H4 (cell line): ENCODE measurements at places on chromosomes 5 and 9. TPM values are rescaled to one million over a fixed set of nuclear protein-coding genes. Genes with fewer than 3 reads are reported as not detected.

Gene WNT8A
- total RNA-seq: not detected in 2 replicates

Gene STKLD1
- 0.62 and 1.0 TPM in 2 replicates for total RNA-seq

Gene GOLGA1
- 7.9 and 8.0 TPM in 2 replicates for total RNA-seq

Gene SPINK7
- total RNA-seq: not detected in 2 replicates

Gene FOXI1
- total RNA-seq: not detected in 2 replicates

Gene PLPP1
- 77.8 and 89.4 TPM in 2 replicates for total RNA-seq

Gene PPP2R2B
- total RNA-seq: 0.62 and 2.1 TPM in 2 replicates

Gene ADRA1B
- not detected in 2 replicates for total RNA-seq

Gene FGF1
- total RNA-seq: 3.1 and 3.2 TPM in 2 replicates

Gene DNAJA1
- 158 and 253 TPM in 2 replicates for total RNA-seq

Gene PLPP7
- total RNA-seq: 0.19 TPM in 1 of 2 replicates, not detected in the other

- DNase-seq: no peak
These were observed 649 bp downstream of the AP3B1 start for GRCh38 chr5:78293851-78294247.

GRCh38 chr9:37025071-37025822 lies 8.8 kb downstream of the PAX5 start:
- DNase-seq: no peak

DNA sequence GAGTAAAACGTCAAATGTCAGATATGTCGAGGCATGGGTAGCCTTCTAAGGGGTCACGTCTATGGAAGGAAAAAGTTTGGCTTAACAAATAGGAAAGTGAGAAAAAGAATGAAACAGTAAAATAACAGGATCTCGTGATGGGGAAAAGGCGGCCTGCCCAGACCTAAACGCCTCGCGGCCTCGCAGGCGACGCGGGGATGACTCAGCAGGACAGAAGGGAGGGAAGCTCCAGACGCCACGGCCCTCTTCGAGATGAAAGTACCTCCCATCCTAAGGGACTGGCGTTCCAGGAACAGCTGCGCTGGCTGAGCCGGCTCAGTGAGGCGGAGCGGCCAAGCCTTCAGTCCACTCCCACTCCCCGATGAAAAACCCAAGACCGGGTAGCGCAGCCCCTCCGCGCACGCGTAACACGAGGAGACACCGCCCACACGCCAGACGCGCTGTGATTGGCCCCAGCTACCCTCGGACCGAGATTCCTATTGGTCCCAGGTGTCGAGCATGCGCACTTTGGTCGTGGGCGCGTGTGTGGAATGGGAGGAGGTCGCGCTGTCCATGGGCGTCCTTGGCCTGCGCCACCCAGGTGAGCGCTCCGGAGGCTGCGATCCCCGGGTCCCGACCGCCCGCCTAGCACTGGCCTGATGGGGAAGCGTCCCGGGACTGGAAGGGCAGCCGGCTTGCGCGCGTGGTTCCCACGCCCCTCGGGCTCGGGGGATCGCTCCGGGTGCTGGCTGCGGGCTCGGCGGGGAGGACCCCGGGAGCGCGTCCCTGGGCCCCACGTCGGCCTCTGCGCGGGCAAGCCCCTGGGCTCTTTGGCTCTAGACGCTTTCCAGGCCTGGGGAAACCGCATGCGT lies 588.5 kb downstream of the MTRR start:
- peak; percentile 100 for DNase-seq

DNA sequence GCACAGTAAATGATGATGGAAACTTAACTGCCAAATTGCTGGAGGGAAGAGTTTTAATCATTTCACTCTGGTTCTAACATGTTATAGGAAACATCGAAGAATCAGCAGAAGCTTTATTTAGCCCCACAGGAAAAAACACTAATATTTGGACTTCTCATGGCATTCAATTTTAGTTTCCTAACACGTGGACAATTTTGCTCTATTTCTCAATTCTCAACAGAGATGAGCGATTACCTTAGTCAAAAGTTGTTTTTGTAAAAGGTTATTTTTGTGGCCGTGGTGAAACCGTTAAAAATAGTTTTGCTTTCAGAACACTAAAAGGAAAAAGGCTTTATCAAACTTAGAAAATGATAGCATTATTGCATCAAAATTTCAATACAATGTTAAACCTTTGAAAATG lies 235.2 kb downstream of the PLK2 start:
- no peak for DNase-seq

- no peak for DNase-seq
These were observed 23.9 kb downstream of the SRP19 start for GRCh38 chr5:112885001-112885400.

DNA sequence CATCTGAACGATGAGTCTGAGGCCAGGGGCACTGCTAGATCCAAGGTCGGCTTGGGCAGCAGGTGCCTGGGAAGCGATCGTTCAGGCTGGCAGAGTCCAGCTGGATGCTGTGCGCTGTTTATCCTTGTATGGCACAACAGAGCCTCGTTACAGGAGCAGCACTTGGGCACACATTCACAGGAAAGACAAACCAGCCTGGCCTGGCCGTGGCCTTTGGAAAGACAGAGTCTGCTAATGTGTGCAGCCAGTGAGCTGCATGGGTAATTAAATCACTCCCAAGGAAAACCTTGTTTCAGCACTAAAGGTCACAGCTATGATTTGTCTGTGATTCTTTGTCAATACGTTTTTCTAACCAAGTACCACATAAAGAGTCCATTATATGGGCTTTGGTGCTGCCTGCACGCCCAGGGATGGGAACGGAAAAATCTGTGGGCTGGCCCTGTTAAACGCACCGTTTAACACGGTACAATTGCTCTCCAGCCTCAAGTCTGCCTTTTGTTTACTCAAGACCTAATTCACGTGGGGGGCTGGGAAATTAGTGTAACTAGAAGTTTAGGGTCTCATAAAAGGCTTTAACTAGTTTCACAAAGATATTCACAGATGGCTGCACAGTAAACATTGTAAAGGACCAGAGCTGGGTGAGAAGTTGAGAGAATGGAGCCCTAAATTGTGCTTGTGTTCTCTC lies 509.3 kb downstream of the KDM4C start:
- no peak for DNase-seq

DNA sequence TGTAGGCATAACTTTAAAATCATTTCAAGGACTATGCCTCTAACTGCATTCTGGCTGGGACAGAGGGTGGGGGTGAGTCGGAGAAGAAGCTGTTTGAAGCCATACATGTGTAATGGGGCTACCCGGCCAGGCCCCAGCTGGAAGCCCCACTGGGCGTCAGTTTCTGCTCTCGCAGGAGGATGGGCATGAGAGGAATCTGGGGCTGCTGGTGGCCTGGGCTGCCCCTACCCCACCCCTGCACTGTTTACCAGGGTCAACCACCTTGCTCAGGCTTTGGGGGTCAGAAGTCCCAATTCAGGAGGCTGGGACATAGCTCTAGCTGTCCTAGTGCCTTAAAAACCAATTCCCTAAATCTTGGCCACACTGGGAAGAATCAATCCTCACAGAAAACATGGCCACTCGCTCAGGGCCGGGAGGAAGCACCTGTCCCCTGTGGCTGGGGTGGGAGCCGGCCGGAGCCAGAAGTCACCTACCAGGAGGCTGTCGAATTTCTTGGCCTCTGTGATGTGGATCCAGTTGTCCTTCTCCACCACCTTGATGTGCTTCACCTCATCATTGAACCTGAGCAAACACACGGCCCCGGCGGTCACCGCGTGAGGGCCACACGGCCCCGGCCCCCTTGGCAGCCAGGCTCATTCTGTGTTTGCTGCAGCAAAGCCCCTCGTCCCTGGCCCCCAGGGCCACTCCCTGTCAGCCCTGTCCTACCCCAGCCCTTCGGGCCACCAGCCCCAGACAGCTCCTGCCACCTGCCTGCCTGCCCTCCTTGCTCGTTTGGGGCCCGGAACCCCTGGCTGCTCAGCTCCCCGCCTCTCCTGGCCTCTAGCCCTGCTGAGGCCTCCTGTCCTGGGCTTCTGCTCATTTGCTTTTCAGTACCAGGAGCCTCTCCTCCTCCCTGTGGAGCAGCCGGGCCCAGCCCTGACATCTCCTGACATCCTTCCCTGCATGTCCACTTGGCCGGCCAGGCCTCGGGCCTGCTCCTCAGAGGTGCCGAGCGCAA lies 33.6 kb upstream of the SARDH start:
- no peak for DNase-seq

GRCh38 chr9:122107291-122107805 lies 14.2 kb upstream of the TTLL11 start:
- no peak for DNase-seq

DNA sequence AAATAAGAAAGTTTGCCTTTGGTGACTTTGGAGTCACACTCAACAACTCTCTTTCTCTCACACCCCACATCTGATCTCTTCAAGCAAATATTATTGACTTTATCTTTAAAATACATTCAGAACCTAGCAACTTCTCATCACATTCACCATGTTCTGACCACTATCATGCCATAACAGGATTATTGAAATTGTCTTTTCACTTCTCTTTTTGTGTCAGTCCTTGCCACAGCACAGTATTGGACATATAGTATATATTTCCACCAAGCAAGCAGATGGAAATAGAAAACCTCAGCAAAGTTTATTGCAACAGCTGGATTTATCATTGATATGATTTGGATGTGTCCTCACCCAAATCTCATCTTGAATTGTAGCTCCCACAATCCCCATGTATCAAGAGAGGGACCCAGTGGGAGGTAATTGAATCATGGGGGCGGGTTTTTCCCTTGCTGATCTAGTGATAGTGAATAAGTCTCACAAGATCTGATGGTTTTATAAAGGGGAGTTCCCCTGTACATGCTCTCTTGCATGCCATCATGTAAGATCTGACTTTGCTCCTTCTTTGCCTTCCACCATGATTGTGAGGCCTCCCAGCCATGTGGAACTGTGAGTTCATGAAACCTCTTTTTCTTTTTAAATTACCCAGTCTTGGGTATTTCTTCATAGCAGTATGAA lies 26.9 kb upstream of the ITGA1 start:
- no peak for DNase-seq

- no peak for DNase-seq
These were observed 10.2 kb downstream of the RECK start for GRCh38 chr9:36046923-36047322.

GRCh38 chr9:118305331-118305730 lies 601.1 kb downstream of the TLR4 start:
- DNase-seq: no peak

- DNase-seq: no peak
These were observed at the start of gene WNK2 for GRCh38 chr9:93183663-93184431. Gene WNK2 (plus strand): TSS chr9:93184139. CDS start chr9:93184930, 791 bp downstream.

DNA sequence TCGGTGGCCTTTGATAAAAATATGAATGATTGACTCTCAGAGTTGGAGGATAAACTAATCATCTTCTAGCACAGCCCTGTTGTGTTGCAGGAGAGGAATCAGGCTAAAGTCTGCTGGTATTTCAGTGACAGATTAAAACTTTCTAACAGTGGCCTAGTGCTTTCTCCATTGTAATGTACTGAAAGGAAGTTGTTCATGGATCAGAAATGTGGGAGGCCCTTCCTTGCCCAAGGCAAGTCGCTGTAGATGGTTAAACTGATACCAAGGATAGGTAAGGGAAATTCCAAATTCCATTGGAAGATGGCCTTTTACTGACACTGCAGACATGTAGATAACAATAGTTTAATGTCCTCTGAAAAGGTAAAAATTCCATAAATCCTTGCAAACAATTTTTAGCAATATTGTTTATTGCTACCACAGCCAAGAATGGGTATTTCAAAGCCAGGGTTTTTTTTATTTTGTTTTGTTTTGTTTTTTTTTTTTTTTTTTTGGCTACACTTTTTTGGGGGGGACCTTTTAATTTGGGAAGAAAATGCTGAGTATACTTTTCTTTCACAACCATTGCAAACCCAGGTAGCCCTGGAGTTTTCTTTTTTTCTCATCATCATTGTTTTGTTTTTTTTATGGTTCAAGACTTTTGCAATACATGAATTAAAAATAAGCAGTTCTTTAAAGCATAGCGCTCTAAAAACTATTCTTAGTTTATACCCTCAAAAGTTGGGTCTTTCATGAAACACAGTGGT lies 35.5 kb downstream of the WDR36 start:
- no peak for DNase-seq

GRCh38 chr9:4680173-4680525 lies 780 bp downstream of the CDC37L1 start:
- no peak for DNase-seq

DNA sequence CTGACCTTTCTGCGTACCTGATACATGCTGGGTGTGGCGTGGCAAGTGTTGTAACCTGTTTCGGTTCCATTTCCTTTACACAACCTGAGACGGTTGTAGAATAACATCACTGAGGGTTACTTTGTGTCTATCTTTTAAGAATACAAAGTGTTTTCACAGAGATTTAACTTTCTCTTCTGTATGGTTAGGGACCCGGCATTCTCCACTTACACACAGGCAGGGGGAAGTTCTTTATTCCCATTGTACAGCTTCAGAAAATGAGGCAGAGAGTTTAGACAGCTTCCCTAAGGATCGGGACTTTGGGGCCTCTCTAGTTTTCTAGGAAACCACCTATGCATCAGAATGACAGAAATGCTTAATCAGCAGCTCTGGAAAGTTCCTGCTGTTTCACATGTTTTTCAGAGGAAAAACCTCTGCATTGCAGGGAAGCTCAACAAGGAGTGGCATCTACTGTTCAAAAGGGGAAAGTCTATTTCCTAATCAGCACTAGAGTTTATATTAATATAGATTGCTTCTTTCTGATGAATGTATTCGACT lies 41.3 kb downstream of the CAST start:
- no peak for DNase-seq

DNA sequence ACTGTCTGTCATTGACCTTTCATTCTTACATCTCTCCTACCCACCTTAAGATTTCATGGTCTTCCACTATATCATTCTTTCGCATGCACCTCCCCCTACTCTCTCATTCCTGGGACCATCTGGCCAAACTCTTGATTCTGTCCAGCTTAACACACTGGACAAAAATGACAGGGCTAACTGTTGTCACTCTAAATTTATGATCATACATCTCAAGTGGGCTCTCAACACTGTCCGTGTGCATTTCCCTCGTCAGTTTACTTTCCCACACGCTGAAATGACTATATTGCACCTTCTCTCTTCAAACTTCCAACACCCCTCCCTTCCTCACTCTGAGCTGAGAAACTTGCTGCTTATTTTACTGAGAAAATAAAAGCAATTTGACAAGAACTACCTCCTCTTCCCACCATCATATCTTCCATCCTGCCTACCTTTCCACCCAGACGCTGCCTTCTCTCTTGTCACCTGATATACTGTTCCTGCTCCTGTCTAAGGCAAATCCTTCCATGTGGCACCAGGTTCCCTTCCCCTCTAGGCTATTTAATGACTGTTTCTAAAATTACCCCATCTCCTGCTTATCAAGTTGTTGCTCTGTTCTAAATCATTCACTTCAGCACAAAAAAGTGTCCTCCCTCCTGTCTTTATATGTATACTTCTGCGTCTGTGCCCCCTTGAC lies 8.1 kb upstream of the KLF9 start:
- no peak for DNase-seq

GRCh38 chr5:154058055-154059038 lies 19.6 kb downstream of the MFAP3 start:
- no peak for DNase-seq

DNA sequence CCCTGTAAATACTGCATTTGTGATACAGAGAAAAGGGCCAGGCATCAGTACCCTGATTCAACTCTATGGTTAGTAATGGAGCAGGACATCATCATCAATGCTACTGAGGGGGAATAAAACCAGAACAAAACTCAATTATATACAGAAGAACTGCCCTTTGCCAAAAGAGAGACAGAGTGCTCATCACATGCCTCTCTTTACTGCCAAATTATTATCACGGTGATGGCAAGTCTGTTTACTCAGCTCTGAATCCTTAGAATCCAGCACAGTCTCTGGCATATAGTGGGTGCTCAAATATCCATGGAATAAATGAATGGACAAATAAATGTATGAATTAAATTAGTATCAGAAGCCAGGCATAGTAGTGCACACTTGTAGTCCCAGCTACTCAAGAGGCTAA lies 130.2 kb downstream of the TTC39B start:
- no peak for DNase-seq

- no peak for DNase-seq
These were observed 25.8 kb upstream of the TPD52L3 start for GRCh38 chr9:6302417-6302816.
